ENCODE measurements at places on chromosomes 4 and X. TPM values are rescaled to one million over a fixed set of nuclear protein-coding genes. Genes with fewer than 3 reads are reported as not detected.

- H3K27ac ChIP-seq, result no peak overlapping the region
- DNase-seq, result no peak
- H3K27me3 ChIP-seq, result no peaks in the 10 kb centered on the region
- H3K36me3 ChIP-seq, result no peaks in the 10 kb centered on the region
- H3K4me3 ChIP-seq, result no peak overlapping the region
Measured at GRCh38 chrX:55057675-55058249, 17.1 kb upstream of the PAGE2B start.

DNA sequence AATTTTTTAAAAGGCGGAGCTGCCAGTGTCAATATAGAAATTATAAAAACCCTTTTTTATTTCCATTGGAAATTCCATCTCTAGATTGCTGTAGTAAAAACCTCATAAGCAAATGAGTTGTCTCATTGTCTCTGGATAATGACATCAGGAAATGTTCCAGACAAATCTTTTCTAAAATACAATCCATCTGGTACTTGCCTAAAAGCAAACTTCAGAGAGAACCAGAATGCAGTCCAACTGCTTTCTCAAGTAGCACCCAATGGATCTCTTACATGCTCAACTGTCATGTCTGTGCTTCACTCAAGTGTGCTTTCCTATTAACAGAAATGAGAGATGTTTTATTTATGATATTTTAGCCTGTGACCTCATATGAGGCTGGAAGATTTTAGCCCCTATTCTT, 399.6 kb upstream of the NDST3 start:
- no peaks in the 10 kb centered on the region for H3K27me3 ChIP-seq
- H3K4me1 ChIP-seq, result no peaks in the 10 kb centered on the region
- no peak overlapping the region for H3K27ac ChIP-seq
- no peak overlapping the region for H3K4me3 ChIP-seq
- no peaks in the 10 kb centered on the region for H3K36me3 ChIP-seq

GRCh38 chr4:86326400-86326799, 33.5 kb downstream of the MAPK10 start:
- H3K27me3 ChIP-seq, result no peaks in the 10 kb centered on the region
- no peak for DNase-seq
- H3K36me3 ChIP-seq, result no peaks in the 10 kb centered on the region

GRCh38 chr4:176256921-176257320, 12.1 kb downstream of the ASB5 start:
- H3K4me3 ChIP-seq, result no peak overlapping the region
- H3K4me1 ChIP-seq, result no peaks in the 10 kb centered on the region
- H3K27me3 ChIP-seq, result no peaks in the 10 kb centered on the region
- no peak overlapping the region for H3K27ac ChIP-seq
- no peak for DNase-seq
- no peaks in the 10 kb centered on the region for H3K36me3 ChIP-seq

Gene ZIC3
- not detected for total RNA-seq

Gene TRIM2
- 30.4 TPM for total RNA-seq

GRCh38 chr4:118739022-118739713, 54.0 kb downstream of the METTL14 start:
- H3K4me3 ChIP-seq, result no peak overlapping the region
- H3K27me3 ChIP-seq, result no peaks in the 10 kb centered on the region
- no peaks in the 10 kb centered on the region for H3K36me3 ChIP-seq
- no peak for DNase-seq
- no peak overlapping the region for H3K27ac ChIP-seq

- H3K4me3 ChIP-seq, result no peak overlapping the region
- H3K27ac ChIP-seq, result no peak overlapping the region
- H3K36me3 ChIP-seq, result no peaks in the 10 kb centered on the region
- no peak for DNase-seq
Measured at GRCh38 chr4:111681751-111682150, 463.5 kb upstream of the FAM241A start.

- DNase-seq, result no peak
- no peak overlapping the region for H3K27ac ChIP-seq
- no peaks in the 10 kb centered on the region for H3K27me3 ChIP-seq
- no peaks in the 10 kb centered on the region for H3K4me1 ChIP-seq
- no peak overlapping the region for H3K4me3 ChIP-seq
- H3K36me3 ChIP-seq, result no peaks in the 10 kb centered on the region
Measured at GRCh38 chr4:172393220-172393619, 580.0 kb downstream of the GALNTL6 start.

GRCh38 chr4:111066447-111066846, 443.6 kb upstream of the PITX2 start:
- H3K27ac ChIP-seq, result no peak overlapping the region
- no peak for DNase-seq
- no peaks in the 10 kb centered on the region for H3K27me3 ChIP-seq
- no peaks in the 10 kb centered on the region for H3K4me1 ChIP-seq

GRCh38 chr4:13496605-13497004, 12.5 kb upstream of the RAB28 start:
- H3K36me3 ChIP-seq, result no peaks in the 10 kb centered on the region
- H3K4me1 ChIP-seq, result no peaks in the 10 kb centered on the region
- H3K4me3 ChIP-seq, result no peak overlapping the region
- no peaks in the 10 kb centered on the region for H3K27me3 ChIP-seq
- no peak overlapping the region for H3K27ac ChIP-seq
- DNase-seq, result no peak

GRCh38 chr4:105389167-105389566, 84.7 kb downstream of the PPA2 start:
- H3K27ac ChIP-seq, result no peak overlapping the region
- no peaks in the 10 kb centered on the region for H3K36me3 ChIP-seq
- H3K27me3 ChIP-seq, result no peaks in the 10 kb centered on the region
- H3K4me1 ChIP-seq, result no peaks in the 10 kb centered on the region
- DNase-seq, result no peak
- no peak overlapping the region for H3K4me3 ChIP-seq

Gene POU4F2
- total RNA-seq, result not detected

Gene MAGEA9B
- total RNA-seq, result not detected

Gene PWWP3B
- total RNA-seq, result 126 TPM

DNA sequence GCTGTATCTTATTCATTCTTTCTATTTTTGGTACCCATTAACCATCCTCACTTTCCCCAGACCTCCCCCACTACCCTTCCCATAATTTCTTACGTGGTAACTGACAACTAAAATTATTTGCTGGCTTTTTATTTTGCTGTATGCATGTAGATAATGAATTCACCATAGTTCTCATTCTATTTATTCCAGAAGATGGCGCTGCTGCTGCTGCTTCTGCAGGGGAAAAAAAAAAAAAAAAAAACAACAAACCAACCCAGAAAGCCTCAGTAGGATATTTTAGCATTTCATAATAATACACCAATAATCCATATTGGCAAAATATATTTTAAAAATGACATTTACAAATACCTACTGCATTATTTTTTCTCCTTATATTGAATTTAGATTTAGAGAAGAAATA, 416.6 kb upstream of the MAGEB18 start:
- H3K4me3 ChIP-seq, result no peak overlapping the region
- no peaks in the 10 kb centered on the region for H3K36me3 ChIP-seq
- no peaks in the 10 kb centered on the region for H3K4me1 ChIP-seq
- no peak overlapping the region for H3K27ac ChIP-seq
- DNase-seq, result no peak
- no peaks in the 10 kb centered on the region for H3K27me3 ChIP-seq

Gene CT47B1
- not detected for total RNA-seq

DNA sequence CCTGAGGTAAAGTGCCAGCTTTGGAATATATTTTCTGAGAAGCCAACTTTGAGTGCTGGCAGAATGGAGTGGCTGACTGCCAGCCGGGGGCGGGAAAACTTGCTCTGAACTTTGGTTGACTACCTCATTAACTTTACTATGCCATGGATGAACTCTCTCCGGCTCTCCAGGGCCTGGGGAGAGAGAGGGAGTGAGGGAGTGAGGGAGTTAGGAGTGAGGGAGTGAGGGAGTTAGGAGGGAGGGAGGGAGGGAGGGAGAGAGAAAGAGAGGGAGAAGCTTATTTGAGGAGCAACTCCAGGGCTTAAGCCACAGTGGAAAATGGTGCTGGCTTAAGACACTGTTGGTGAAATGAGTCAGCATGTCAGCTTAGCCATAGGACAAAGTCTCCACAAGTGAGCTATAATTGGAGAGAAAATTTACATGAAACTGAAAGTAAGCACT, 280.9 kb upstream of the RPS6KA3 start:
- no peaks in the 10 kb centered on the region for H3K27me3 ChIP-seq
- no peak overlapping the region for H3K4me3 ChIP-seq
- no peaks in the 10 kb centered on the region for H3K4me1 ChIP-seq
- H3K27ac ChIP-seq, result no peak overlapping the region
- H3K36me3 ChIP-seq, result no peaks in the 10 kb centered on the region

DNA sequence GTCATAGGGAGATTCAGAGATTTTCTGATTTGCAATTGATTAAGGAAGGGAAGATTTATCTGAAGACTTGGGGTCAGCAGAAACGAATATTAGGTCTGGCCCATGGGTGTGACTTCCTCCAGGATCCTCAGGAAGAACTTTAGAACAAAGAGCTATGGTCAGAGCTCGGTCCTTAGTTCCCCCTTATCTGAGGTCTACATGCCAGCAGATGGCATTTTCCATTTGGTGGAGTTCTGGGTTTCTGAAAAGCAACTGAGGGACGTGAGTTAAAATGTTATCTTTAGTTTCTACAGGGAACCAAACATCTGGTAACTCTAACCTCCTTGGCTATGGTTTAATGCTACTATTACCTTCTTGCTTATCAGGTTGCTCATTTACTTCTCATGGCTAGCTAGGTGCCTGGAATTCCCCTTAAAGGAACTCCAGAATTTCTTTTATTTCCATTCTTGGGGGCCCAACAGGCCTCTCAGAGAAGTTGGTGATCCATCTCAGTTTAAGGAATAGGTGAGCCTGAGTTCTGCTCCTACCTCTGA, 40.7 kb downstream of the KLF3 start:
- no peaks in the 10 kb centered on the region for H3K36me3 ChIP-seq
- H3K27me3 ChIP-seq, result no peaks in the 10 kb centered on the region
- H3K4me3 ChIP-seq, result no peak overlapping the region
- no peak overlapping the region for H3K27ac ChIP-seq
- H3K4me1 ChIP-seq, result no peaks in the 10 kb centered on the region
- no peak for DNase-seq

GRCh38 chrX:3963980-3964379, 250.5 kb upstream of the PRKX start:
- H3K27me3 ChIP-seq, result no peaks in the 10 kb centered on the region
- H3K4me1 ChIP-seq, result no peaks in the 10 kb centered on the region
- H3K27ac ChIP-seq, result no peak overlapping the region
- no peaks in the 10 kb centered on the region for H3K36me3 ChIP-seq

Measured in ovary (tissue), 10 donors.